ENCODE measurements at places on chromosomes 12 and 14.

DNA sequence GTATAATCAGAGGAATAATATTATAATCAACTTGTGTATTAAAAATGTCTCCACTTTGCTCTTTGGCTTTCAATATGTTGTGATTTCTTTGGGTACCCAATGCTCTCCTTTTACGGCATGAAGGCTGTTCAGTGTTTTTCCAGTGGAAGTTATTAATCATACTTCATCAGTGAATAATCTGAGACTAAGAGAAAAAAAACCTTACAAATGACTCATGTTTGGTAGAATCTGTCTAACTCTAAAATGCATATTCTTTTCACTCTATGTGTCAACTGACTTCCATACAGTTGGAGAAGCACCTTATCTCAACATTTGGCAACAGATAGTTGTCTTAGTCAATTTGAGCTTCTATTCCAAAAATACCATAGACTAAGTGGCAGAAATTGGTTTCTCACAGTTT is 82.2 kb downstream of the PTPRO start:
- no peak for DNase-seq

- DNase-seq: no peak
These were observed 10.9 kb downstream of the CLEC7A start for GRCh38 chr12:10119066-10119465.

- DNase-seq: no peak
These were observed 845 bp downstream of the GIT2 start for GRCh38 chr12:109995361-109995685.

- DNase-seq: no peak
These were observed 591.2 kb downstream of the VRK1 start for GRCh38 chr14:97388408-97388807.

- no peak for DNase-seq
These were observed 58.1 kb downstream of the ISCA2 start for GRCh38 chr14:74551431-74552371.

GRCh38 chr14:64232095-64232838 is 61.9 kb downstream of the ESR2 start:
- peak; percentile 16 for DNase-seq

DNA sequence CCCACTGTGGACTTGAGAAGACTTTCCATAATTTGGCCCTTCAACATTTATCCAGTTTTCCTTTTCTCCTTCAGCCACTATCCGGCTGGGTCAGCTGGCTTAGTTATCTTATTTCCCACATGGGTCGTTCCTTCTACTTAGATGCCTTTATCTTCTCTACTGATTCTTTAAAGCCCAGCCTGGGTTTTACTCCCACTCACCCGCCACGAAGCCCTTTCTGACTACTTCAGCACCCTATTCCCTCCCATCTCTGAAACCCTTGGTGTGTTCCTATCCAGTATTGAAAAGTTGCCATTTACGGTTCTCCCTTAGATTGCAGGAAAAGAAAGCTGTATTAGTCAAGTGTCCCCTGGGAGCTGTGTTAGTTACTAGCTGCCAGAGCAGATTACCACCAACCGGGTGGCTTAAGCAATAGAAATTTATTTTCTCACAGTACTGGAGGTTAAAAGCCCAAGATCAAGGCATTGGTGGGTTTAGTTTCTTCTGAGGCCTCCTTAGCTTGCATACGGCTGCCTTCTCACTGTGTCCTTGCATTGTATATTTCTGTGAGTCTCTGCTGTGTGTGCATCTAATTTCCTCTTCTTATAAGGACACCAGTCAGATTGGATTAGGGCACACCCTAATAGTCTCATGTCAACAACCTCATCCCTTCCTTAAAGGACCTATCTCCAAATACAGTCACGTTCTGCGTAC is 105.5 kb downstream of the GPATCH2L start:
- no peak for DNase-seq

DNA sequence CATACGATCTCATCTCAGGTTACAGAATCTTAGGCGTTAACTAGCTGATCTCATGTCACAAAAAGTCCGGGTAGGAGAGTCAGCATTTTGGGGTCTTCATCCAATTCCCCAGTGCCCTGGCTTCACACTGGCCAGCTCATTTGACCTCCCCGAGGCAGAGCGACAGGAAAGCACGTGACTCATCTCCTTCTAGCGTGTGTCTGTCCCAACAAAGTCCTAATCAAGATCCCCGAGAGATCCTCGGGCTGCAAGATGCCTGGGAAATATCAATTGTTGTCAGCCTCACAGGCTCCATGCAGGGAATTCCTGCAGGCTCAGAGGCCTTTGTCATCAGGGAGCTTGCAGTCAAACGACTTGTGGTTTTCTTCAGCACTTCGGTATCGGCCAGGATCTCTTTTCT is 57.5 kb downstream of the ZNF664 start:
- DNase-seq: no peak

DNA sequence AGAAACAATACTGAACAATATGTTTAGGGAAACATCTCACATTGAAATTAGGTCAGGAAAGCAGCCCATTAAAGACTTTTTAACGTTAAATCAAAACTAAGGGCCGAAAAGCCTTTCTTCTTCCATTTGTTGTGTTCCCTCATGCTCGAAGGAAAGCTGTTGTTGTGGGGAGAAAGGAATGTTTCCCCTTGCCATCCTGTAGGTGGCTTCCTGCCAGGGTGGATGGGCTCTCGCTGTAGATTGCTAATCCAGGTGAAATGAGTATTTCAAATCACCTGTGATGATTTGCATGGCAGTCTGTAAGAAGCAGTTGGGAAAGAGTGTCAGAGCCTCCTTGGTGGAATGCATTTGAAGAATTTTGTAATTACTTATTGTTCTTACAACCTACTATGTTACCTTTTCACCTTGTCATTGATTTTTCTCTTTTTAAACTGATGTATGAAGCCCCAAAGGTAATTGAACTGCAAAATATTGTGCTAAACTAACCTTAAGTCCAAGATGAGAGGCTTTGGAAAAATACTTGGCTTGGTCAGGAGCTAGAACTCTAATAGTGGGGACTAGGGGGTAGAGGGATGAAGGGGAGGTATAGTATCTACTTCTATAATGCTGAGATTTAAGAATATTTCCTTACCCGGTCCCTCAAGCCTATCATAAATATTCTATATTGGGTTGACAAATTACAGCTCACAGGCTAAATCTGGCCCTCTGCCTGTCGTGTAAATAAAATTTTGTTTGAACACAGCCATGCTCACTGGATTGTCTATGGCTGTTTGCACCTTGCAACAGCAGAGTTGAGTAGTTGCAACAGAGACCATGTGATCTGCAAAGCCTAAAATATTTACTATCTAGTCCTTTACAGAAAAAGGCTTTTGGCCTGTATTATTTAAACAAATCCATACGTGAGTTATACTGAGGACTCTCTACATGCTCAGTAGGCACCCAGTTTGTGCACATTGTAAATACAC is 7.7 kb upstream of the DCP1B start:
- no peak for DNase-seq

DNA sequence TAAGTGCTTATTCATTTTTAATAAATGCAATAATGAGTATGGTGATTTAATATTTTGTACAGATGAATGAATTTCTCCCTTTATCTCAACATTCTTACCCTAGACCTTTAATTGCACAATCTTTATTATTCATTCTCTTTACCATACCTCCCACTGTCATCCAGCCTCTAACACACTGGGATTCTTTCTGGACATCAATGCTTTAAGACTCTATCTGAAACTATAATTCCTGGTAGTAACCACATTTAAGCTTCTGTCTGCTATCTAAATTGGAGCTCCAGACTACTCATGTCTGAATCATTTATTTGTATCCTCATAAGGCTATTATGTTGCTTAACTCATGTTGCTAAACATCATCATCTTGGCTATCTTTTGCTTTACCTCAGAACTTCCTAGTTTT is 270.2 kb downstream of the ALG10B start:
- DNase-seq: no peak

DNA sequence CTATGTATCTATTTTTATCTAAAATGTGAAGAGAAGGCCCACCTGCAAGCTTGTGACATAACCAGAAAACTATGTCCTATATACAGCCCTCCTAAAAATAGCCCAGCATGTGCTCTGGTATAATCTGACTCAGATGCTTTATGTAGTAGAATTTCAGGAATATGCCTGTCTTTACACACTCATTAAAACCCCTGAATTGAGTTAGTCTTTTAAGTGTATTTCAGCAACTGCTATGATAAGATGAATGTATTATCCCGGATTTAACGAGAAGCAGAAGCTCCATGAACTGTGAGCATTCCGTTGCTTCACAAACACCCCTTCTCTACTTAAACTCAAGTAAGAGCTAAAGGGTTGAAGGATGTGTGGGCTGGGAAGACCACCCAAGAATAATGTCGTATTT is 89.9 kb upstream of the PRICKLE1 start:
- no peak for DNase-seq

DNA sequence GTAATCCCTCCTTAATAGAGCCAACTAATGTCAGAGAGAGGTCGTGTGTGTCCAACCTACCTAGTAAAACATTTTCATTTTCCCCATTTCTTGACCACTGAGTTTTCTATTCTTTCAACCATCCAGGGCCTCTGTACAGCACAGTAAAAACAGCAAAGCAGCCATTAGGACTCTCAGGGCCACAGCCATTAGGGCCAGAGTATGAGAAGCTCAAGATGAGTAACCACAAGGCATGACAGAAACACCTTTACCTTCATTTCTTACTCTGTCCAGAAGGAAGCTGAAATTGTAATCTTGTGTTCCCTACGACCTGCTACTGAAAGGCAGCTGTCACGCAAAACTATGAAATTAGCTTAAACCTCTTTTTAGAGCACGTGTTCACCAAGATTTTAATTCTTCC is 2.3 kb downstream of the SPPL3 start:
- DNase-seq: no peak

GRCh38 chr12:3173008-3173553 is 95.9 kb downstream of the TSPAN9 start:
- DNase-seq: no peak

DNA sequence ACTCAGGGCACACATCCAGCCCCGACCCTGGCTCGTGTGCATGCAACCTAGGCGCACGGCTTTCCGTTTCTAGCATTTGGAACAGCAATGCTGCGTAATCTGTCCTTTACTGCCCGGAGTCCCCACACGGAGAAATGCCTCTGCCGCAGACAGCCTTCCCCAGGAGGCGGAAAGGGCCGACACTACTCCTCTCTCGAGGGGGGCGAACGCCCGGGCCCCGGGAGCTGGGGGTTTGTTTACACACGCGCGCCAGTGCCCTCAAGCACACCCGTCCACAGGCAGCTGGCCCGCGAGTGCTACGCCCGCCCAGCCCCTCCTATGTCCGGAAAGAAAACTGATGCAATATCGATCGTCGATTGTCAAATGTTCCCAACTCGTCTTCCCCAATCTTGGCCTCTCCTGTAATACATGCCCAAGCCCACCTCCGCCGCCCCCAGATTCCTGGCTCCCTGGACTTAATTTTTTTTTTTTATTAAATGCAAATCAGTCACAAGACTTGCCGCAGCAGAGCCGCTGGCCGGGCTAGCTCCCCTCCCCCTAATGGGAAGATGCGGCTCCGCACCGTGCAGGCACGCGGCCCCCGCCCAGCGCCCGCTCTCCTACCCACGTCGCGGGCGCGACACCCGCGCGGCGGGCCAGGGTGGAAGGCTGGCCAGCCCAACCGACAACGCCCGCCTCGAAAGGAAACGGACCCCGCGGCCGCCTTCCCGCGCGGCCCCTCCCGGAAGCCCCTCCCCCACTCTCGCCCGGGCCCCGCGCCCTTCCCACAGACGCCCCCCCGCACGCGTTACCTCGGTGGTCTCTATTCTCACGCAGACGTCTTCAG is 642 bp downstream of the SLC38A2 start:
- DNase-seq: peak; percentile 73

GRCh38 chr14:59451849-59452248 is 13.3 kb downstream of the GPR135 start:
- DNase-seq: no peak

- DNase-seq: no peak
These were observed 3.7 kb downstream of the TSPAN11 start for GRCh38 chr12:30930238-30930637.

GRCh38 chr12:106431839-106432411 is 74.4 kb downstream of the POLR3B start:
- DNase-seq: no peak

DNA sequence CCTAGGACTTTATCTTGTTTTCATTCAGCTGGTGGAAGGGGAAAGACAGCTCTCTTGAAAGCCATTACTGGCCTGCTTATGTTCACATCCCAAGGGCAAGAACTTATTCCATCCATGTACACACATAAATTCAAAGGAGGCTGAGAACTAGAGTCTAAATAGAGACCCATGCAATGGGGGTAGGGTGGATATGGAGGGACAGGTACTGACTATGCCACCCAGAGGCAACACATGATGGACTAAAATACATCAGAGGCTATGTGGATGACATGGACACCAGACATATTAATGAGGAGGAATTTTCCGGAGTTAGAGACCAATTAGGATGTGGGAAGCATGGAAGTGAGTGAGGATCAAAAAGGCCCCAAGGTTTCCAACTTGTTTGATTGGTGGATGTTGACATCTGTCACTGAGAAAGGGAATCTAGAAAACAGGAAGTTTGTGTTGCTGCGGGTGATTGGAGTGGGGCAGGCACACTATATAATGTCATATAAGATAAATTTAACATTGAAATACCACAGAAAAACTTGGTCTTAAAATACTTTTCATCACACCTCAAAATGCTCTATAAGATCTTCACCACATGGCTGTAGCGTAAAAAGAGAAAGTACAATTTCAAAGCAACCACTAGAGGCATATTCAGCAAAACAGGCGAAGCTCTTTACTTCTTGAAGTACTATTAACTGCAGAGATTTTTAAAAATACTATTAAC is 130.4 kb downstream of the GRIP1 start:
- DNase-seq: no peak

- no peak for DNase-seq
These were observed 376.7 kb downstream of the ZFP36L1 start for GRCh38 chr14:68416171-68416570.

- no peak for DNase-seq
These were observed 290.7 kb upstream of the AMIGO2 start for GRCh38 chr12:47370421-47370820.

- DNase-seq: no peak
These were observed 78.9 kb downstream of the SNAPC1 start for GRCh38 chr14:61841145-61841544.

- no peak for DNase-seq
These were observed 29.7 kb downstream of the CPNE8 start for GRCh38 chr12:38875586-38876228.

DNA sequence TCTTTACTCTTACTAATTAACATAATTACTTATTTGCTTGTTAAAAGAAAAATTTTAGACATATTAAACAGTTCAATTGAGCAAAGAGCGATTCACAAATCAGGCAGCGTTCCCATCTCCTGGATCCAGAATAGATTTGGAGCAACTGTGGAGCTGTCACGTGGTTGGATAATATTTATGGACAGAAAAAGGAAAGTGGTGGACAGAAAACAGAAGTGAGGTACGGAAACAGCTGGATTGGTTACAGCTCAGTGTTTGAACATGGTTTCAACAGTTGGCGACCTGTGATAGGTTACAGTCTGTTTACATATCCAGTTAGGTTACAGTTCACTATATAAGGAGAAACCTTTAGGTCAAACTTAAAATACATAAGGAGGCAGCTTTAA is 19.7 kb upstream of the FAM234B start:
- no peak for DNase-seq

- DNase-seq: no peak
These were observed 99.3 kb upstream of the IFNG-AS1 start for GRCh38 chr12:67889931-67890330.
